ENCODE measurements at places on chromosomes 4 and X. TPM values are rescaled to one million over a fixed set of nuclear protein-coding genes. Genes with fewer than 3 reads are reported as not detected.

The S100G gene
- not detected for polyA plus RNA-seq

The IBSP gene
- polyA plus RNA-seq = not detected

The CXCL9 gene
- 0.25 TPM for polyA plus RNA-seq

The NUDT11 gene
- 1.1 TPM for polyA plus RNA-seq

The NXF2 gene
- polyA plus RNA-seq = not detected

The ESX1 gene
- not detected for polyA plus RNA-seq

The MAP3K15 gene
- 0.76 TPM for polyA plus RNA-seq
